NK-92 treated with Interleukin-12 subunit alpha and Interleukin-12 subunit beta, amount 100 ng/mL, for 24 hours (cell line): ENCODE measurements at places on chromosomes 1 and 21.

- no peak for DNase-seq
Observed at GRCh38 chr1:119903443-119903835, 7.1 kb upstream of the ADAM30 start.

DNA sequence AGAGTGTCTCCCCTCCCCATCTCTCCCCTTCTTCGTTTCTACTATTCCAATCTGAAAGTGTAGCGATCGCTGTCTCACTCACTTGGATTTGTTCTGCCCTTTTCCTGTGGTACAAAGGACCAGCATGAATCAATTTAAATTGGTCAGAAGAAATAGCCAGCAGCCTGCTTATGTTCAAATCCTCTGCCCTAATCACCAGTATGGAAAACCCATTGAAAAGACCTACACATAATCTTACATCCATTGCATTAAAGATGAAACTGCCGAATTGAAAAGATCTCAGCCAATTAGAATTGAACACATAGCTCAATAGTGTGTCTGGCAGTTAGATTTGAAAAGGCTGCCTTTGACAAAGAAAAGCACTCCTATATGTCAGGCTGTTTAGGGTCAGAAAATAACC, 122.6 kb downstream of the TNNI3K start:
- no peak for DNase-seq

- no peak for DNase-seq
Observed at GRCh38 chr21:24470852-24471251, 1136.4 kb downstream of the MRPL39 start.

DNA sequence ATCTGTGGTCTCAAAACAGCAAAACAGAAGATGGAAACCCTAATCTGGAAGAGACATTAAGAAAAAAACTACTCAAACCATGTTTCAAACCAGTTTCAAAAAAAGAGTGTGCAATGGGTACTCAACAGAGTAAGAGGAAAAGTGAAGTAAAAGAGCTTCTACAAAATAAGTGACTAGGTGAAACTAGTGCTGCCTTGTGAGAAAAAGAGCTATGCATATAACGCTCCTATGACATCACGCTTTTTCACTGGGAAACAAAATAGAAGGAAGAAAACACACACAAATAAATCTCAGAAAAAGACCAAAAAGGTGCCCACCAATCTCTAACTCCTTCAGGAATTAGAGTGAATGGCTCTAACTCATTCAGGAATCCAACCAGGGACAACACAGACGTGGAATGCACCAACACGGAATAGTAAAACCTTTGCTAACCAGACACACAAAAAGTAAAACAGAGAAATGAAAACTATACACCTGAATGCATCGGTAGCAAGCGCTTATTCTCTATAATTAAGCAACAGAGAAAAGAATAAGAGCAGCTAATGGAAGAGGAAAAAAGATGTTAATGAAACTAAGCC, 1.3 kb downstream of the FOXJ3 start:
- no peak for DNase-seq

DNA sequence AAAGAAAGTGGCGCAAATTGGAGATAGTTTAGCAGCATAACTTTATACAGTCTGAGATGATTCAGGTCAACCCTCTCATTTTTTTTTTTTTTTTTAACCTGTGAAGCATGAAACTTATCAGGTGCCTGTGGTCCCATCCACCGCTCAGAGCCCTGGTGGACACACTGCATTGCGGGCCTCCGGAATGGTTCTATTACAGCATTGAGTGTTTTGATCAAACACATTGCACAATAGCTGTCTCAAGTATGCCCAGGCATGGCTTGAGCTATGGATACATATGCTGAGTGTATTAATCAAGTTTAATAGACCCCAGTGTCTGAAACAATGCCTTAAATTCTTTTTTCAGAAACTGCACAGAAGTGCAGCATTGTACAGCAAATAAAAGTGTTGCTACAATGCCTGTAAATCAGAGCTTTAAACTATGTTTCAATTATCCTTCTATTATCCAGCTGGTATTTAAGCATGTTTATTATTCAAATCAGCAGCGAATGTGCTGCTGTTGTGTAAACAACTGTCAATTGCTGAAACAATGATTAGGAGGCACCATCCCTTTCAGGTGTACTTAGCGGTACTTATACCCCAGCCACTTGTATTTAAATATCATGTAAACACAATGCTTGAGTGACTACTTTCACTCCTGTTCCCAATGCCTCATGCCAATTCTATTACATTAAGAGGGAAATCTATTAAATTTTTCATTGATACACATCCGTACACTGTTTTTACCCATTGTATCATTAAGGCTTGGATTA, 456.6 kb downstream of the RPS6KC1 start:
- DNase-seq: no peak

GRCh38 chr1:223419115-223419514, 25.9 kb downstream of the CCDC185 start:
- no peak for DNase-seq

GRCh38 chr1:204583909-204584632, 67.9 kb downstream of the MDM4 start:
- DNase-seq: no peak

GRCh38 chr1:239603530-239603929, 217.2 kb downstream of the CHRM3 start:
- no peak for DNase-seq

DNA sequence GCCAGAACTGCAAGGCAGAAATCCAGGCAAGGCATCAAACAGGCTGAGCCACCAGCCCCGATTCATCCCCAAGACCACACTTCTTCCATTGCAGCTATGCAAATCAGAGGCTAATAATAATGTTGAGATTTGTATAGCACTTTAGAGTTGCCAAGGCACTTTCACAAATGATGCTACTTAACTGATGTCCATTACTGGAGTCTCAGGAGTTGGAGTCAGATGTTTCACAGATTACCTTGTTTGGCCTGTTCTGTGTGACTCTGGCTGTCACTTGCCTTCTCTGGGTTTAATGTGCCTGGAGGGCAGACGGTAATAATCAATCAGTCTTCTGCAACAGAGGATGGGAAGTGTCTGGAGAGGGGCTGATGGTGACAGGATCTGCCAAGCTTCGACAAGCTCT, 40.8 kb upstream of the MPZL1 start:
- no peak for DNase-seq

DNA sequence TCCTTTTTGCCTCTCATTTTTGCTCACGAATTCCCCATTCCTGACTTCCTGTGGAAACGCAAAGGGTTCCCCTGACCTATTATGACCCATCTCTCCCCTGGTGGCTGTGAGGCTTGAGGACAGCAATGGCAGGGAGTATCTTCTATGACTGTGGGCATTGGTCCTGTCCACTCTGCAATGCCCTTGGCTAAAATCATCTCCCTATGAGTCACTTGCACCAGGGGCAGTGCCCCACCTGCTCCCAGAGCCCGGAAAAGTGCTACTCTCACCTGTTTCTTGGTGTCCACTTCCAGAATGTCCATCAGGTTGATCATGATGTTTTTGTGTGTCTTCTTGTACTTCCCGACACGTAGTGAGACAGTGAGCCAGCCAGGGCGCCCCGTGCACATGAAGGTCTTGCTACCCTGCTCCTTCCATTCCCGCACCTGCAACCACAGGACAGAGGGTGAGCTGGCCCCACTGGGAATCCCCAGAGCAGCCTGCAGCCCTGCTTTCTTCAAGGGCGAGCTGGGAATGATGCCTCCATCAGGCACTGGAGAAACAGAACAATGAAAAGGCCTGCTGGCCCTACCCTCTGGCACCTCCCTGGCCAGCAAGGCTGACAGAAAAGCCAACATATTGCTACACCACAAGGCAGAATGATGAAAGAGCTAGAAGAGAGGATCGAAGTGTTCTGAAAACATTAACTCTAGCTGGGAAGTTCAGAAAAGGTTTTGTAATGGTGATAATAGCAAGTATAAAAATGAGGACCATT, 3.5 kb downstream of the DHCR24 start:
- DNase-seq: no peak

DNA sequence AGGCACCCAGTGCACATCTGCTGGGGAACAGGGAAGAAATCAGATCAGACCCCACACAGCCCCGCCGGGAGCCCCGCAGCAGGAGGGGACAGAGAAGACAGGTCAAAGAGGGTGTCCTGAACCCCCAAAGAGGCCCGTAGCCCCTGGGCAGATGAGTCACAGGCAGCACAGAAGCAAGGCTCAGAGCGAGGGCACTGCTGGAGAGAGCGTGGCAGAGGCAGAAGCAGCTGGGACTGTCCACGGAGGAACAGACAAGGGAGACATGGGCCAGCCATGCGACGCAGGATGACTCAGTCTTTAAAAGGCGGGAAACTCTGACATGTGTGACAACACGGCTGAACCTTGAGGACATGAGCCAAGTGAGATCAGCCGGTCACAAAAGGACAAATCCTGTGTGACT, 14.5 kb upstream of the PRDM16 start:
- DNase-seq: no peak

GRCh38 chr21:38037416-38037815, 121.2 kb upstream of the KCNJ6 start:
- DNase-seq: no peak

DNA sequence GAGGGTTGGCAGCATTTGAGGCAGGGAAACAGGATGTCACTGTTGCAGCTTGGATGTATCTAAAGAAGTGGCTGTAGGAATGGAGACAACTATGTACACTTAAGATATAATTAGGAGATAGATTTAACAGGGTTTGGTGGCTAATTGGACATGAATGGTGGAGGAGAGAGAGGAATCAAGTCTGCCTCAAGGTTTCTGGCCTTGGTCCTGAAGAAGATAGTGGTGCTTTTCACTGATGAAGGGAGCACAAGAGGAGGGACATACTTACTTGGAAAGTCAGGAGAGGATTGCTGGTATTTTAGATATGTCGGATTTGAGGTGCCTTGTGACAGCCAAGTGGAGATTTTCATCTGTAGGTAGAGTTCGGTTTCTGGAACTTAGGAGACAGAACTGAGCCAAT, 123.9 kb downstream of the ST6GALNAC3 start:
- DNase-seq: no peak

DNA sequence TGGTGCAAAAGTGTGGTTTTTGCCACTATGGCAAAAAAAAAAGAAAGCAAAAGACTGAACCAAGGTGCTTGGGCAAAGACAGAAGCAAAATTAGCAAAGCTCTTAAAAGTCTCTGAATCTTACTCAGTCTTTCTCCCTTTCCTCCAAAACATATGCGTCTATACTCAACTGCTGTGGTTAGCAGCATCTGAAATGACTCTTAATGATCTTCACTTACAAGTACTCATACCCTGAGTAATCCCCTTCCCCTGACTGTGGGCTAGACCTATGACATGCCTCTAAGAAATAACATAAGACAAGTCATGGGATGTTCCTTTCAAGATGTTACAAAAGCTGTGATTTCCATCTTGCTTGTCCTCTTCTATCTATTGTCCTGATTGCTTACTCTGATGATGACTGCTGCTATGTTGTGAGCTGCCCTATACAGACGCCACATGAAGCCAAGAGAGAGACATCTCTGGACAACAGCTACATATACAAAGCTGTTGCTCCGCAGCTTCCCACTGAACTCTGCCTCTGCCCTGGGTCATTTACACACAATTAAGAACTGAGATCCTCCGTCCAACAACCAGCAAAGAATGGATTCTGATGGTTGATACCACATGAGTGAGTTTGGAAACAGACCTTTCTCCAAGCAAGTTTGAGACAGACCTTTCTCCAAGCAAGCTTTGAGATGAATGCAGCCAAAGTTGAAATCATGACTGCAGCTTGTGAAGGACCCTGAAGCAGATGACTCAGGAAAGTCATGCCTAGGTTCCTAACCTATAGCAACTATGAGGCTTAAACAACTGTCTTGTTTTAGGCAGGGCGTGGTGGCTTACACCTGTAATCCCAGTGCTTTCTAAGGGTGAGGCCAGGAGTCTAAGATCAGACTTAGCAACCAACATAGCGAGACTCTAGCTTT, 55.2 kb downstream of the PUM1 start:
- DNase-seq: no peak

GRCh38 chr1:237205400-237206064, 163.5 kb downstream of the RYR2 start:
- no peak for DNase-seq

- DNase-seq: no peak
Observed at GRCh38 chr1:223143537-223144248, 645 bp upstream of the TLR5 start.

DNA sequence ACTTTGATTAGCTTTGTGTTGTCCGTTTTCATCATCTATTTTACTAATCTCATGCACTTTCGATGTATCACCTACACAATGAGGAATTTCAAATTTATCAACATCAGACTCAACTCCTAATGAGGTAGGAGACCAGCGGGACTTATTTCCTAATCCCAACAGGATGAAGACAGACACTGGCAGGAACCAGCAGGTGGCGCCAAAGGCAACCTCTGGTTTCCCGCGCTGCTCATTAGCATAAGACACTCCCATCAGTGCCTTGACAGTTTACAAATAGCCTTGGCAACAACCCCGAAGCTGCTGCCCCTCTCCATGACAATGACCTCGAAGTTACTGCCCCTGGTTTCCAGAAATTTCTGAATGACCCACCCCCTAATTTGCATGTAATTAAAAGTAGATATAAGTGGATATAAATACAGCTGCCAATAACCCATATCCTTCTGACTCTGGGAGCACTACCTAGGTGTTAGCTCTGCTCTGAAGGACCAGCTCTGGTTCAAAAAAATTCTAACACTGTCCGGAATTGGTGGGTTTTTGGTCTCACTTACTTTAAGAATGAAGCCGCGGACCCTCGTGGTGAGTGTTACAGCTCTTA, 974.8 kb downstream of the ADGRL2 start:
- DNase-seq: peak; percentile 14

- DNase-seq: no peak
Observed at GRCh38 chr21:9008636-9009035, 1512.7 kb upstream of the TPTE start.

- no peak for DNase-seq
Observed at GRCh38 chr1:180545991-180546390, 12.8 kb upstream of the OVAAL start.

DNA sequence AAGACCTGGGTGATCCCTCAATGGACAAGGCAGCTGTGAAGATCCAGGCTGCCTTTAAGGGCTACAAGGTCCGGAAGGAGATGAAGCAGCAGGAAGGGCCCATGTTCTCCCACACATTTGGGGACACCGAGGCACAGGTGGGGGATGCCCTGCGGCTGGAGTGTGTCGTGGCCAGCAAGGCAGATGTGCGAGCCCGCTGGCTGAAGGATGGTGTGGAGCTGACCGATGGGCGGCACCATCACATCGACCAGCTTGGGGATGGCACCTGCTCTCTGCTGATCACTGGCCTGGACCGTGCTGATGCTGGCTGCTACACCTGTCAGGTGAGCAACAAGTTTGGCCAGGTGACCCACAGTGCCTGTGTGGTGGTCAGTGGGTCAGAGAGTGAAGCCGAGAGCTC, 85.2 kb downstream of the TRIM11 start:
- DNase-seq: no peak

DNA sequence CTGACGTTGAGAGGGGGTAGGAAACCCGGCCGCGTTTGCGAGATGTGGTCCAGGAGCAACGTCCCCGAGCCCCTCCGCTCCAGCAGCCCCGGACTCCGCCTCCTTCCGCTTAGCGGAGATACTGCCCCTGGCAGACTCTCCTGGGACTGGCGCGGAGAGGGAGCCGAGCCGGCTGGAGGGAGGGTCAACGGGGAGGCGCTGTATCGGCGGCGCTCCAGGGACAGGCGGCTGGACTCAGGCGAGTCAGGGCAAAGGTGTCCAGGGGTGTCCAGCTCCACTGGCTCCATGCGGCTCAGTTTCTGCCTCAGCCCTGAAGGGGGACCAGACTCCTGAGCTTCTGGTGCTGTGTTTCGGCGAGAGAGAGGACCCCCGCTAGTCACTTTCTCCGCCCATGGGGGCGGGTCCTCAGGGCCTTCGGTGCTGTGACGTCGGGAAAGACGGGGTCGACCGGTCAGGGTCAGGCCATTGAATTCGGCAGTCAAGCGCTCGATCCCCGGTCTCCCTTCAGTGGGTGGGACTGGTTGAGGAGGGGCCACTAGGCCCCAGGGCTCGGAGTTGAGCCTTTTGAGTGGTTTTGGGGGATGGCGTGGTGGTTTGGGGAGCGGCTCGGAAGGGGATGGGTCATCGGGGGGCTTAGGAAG, 2.8 kb upstream of the LIX1L start:
- no peak for DNase-seq
